ENCODE measurements at places on chromosomes 5 and 9.

DNA sequence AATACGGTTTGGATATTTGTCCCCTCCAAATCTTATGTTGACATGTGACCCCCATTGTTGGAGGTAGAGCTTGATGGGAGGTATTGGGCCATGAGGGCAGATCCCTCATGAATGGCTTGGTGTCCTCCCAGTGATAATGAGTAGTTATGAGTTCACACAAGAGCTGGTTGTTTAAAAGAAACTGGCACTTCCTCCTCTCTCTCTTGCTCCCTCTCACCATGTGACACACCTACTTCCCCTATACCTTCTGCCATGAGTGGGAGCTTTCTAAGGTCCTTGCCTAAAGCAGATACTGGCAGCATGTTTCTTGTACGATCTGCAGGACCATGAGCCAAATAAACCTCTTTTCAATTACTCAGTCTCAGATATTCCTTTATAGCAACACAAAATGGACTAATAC is 132.0 kb downstream of the PIK3R1 start:
- no peak for DNase-seq

DNA sequence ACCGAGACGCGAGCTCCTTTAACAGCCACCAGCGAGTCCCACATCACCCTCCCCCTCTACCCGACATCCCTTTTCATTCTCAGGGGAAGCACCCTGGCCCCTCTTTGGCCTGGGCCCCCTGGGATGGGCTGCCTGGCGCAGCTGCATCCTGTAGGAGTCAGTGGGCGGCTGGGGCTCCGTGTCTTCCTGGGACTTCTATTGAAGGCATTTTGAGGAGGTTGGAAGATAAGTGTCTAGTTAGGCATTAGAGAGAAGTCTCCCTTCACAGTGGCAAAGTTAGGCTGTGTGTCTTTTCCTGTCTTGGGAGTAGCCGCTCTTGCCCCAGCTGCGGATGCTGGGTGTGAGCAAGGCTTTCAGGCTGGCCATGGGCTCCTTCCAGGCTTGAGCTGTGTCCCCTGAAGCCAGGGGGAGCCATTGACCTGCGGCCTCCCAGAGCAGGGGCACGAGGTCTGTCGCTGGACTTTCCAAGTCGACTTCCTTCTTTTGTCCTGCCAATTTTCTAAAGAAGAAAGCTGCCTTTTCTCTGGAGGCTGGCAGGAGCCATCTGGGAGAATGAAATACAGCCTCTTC is 18.6 kb upstream of the NKD2 start:
- no peak for DNase-seq

GRCh38 chr5:74949976-74950375 is 83.8 kb upstream of the FAM169A start:
- DNase-seq: no peak

- DNase-seq: no peak
Observed at GRCh38 chr9:69076550-69076949, 41.0 kb downstream of the FXN start.

- no peak for DNase-seq
Observed at GRCh38 chr5:127595484-127596368, 53.2 kb upstream of the CTXN3 start.

GRCh38 chr5:139091439-139092156 is 106.6 kb downstream of the SIL1 start:
- DNase-seq: no peak

- no peak for DNase-seq
Observed at GRCh38 chr9:117344892-117345660, 69.8 kb downstream of the ASTN2 start.

GRCh38 chr5:93899026-93899600 is 157.7 kb upstream of the POU5F2 start:
- peak; percentile 5 for DNase-seq

DNA sequence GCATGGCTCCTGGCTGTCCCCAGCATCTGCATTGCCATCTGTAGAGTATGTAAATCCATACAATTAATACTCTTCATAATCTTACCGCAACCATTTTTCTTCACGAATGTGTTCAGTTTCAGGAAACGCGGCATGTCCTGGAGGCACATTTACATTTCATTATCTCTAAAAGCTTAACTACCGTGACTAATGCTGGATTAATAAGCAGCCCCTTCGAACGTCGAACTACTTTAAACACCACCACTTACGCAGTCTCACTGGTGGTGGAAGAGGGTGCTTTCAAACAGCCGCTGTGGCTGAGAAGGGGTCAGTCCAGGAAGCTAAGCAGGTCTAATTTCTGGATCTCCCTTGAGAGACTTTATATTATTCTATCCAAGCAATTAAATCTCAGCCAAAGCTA is 85.6 kb downstream of the C5orf15 start:
- DNase-seq: no peak

- DNase-seq: no peak
Observed at GRCh38 chr5:164184158-164184557, 678.7 kb downstream of the MAT2B start.

- DNase-seq: no peak
Observed at GRCh38 chr5:25944786-25945185, 1093.6 kb downstream of the CDH9 start.

DNA sequence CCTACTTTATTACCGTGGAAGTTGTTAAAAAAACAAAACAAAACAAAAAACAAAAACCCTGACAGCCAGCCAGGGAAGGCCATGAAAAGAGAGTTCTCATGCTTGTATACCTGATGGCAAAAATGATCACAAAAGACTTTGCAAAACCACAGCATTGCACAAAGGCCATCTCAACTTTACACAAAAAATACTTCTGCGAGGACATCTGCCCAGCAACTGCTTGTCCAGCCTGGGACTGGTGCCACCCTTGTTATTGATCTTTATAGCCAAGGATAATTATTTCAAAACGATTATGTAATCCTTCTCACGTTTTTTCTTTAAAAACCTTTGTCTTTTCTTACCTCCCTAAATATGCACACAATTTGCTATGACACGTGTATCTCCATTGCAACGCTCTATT is 42.2 kb upstream of the SLC28A3 start:
- DNase-seq: no peak

- DNase-seq: no peak
Observed at GRCh38 chr5:171628633-171628974, 157.0 kb upstream of the SMIM23 start.

DNA sequence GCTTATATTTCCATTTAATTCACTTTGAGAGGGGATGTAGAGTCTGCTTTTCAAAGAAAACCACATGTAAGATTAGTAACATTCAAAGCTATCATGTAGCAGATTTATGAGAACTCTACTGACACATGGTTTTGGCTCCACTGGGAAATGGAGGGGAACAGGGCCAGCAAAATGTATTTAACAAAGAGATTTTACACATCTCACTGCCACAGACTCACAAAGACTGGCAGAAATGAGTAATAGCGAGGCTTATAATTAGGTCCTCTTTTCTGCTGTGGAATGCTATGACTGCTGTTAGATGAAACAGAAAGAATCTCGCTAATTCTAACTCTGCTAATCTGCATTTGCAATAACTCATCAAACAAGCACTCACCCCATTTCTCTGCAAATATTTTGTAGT is 4.5 kb downstream of the DAP start:
- DNase-seq: no peak

- DNase-seq: no peak
Observed at GRCh38 chr9:32705059-32705458, 69.6 kb upstream of the TAF1L start.

DNA sequence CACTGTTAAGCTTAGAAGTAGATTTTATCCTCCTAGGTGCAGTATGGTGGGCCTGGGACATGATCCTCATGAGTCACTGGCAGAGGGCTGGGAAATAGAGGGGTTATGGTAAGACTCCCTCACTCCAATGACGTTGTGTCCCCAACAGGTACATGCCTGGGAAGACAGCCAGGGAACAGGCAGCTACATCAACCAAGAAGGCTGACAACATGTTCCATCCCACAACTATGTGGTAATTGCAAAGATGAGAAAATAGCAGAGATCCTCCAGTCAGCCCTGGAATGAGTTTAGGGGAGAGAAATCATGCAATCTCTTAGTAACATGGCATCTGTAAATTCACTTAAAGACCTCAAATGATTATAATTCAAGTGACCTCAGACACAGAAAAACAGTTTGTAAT is 114.4 kb upstream of the LIFR start:
- DNase-seq: no peak

DNA sequence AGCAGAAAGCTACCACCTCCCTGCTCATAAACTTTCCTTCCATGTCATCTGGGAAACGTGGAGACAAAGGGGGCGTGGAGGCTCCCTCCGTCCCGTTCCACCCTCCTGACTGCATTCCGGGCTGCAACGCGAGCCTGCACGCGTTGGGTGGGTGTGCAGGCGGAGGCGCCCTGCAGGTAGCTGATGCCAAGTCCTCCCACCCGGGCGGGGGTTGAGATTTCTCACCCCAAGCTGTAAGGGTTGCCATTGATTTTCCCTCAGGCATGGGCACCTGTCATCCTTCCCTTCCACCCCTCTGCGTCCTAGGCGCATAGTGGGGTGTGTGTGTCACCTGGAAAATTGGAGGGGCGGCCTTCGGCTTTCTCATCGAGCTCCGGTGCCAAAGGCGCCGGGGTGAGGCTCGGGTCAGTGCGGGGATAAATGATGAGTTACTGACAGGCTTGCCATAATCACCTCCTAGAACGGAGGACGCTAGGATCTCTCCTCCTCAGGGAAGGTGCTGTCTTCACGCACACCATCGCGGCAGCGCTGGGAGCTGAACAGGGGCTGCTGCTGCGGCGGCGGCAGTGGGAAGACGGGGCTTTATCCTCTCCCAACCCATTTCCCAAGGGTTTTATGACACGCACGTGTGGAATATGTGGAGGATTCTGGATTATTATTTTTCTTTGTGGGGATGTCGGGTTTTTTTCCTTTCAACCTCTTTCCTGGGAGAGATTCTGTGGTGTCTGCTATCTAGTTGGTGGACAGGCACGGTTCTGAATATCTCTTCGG is 973 bp downstream of the PLPPR1 start:
- no peak for DNase-seq

DNA sequence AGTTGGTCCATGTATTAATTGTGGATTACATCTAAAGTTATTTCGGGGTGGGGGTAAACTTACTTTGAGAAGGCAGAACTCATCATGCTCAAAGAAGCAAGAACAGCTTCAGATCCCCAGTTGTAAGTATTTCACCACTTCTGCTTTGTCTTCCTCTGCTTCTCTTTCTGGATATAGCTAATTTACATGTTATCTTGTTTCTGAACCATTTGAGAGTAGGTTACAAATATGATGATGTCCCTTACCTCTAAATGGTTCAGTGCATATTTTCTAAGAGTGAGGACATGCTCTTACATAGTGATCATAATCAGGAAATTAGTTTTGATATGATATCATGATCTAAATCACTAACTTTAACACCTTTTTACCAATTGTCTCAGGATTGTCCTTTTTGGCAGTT is 11.9 kb downstream of the TRIO start:
- no peak for DNase-seq

- DNase-seq: no peak
Observed at GRCh38 chr9:36893184-36893583, 140.9 kb downstream of the PAX5 start.

DNA sequence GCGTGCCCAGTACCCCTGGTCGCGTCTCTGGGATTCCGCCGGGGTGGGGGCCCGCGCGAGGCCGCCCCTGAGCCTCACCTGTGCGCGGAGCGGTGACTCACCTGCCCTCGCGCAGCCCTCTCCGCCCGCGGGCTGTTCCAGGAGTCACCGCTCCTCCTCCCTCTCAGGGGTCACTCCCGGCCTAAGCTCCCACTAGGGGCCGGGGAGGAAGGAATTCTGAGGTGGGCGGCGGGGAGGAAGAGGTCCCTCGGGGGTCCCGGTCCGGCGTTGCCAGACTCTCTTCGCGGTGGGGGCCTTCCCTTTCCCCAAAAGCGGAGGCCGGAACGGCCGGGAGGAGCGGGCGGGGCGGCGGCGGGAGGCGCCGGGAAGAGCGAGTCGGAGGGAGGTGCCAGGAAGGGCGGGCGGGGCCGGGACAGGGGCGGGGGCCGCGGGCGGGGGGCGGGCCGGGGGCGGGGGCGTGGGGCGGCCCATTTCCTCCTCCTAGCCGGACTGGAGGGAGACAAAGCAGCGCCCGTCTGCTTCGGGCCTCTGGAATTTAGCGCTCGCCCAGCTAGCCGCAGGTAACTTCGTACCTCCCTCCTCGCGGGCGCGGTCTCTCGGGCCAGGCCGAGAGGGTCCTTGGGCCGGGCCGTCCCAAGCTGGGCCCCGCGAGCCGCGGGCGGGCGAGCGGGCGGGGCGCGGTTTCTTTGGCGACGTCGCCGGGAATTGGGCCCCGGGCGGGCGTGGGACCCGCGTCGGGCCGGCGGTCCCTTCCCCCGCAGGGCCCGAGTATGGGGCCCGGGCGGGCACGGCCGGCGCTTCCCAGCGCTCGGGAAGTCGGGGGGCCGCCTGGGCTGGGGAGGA is at the start of gene CTNNA1:
CTNNA1 (plus strand) TSS at position 475 of the 843 bp plus-strand sequence. CDS start 28,500 bp downstream, outside the sequence.
- DNase-seq: peak; percentile 68

DNA sequence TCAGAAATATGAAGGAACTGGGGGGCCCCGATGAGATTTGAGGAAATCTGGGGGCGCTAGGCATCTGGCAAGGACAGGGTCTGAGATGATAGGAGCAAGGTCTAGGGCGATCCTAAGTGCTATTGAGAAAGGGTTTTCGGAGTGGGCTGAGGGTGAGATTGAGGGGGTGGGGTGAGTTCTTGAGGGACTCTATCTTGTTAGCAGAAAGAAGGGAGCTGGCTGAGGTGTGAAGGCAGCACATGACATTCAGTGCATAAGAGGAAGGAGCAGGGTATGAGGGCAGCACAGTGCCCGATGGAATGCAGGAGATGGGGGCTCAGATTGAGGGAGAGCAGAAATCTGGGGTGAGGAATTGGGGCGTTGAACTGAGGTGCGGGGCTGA is 640 bp downstream of the TRIM32 start:
- no peak for DNase-seq

- no peak for DNase-seq
Observed at GRCh38 chr5:67287510-67288268, 91.1 kb upstream of the CD180 start.

DNA sequence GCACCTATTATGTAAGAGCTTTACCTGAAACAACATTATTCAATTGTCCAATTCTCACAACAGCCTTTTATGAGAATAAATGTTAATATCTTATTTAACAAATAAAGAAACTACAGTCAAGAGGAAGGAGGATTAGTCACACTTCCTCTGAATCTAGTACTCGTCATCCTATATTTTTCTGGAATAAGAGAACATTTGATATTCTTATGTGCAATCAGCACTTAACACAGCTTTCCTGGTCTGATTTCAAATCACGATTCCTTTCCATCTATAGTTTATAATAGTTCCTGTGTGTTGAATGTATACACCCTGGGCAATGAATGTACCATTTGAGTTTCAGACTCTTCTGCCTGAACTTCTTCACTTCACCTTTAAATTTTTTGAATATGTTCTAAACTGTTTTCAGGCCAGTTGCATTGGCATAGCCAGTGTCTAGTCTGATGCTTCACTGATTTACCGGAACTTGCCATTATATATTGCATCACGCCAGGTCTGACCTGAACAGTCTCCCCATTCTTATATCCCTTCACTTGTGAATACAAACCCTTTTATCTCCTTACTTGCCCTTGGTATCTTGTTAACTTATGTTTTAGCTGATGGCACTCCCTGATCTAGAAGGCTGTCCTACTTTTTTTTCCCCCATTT is 698.3 kb downstream of the MAT2B start:
- no peak for DNase-seq

- no peak for DNase-seq
Observed at GRCh38 chr5:81065492-81065891, 105.3 kb downstream of the RASGRF2 start.

- no peak for DNase-seq
Observed at GRCh38 chr5:132473668-132474067, 16.9 kb downstream of the IRF1 start.

- DNase-seq: no peak
Observed at GRCh38 chr5:158852622-158853021, 247.1 kb downstream of the EBF1 start.
